ENCODE measurements at places on chromosomes 11 and 22.

DNA sequence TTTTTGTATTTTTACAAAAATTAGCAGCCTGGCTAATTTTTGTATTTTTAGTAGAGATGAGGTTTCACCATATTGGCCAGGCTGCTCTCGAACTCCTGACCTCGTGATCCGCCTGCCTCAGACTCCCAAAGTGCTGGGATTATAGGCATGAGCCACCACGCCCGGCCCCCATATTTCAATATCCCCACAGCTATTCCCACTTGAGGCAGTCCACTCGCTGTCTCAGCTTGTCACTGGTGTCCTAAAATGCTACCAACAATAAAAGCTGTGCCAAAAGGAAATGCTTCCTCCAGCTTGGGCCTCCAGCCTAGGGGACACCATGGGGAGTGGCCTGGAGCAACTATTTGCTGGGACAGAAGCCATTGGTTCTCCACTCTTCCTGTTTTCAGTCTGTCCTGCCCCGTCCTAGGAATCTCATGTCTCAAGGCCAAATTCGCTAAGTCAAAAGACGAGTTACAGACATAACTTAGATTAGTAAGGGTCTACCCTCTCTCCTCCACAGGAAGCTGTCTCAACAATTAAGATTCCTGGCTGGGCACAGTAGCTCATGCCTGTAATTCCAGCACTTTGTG, 7.3 kb upstream of the SPINDOC start:
- no peak overlapping the region for H3K4me3 ChIP-seq
- DNase-seq = peak; percentile 7
- H3K36me3 ChIP-seq = no peaks in the 10 kb centered on the region
- H3K27me3 ChIP-seq = no peaks in the 10 kb centered on the region

GRCh38 chr11:69113646-69114340, 41.9 kb upstream of the SMIM38 start:
- H3K36me3 ChIP-seq = no peaks in the 10 kb centered on the region
- no peaks in the 10 kb centered on the region for H3K27me3 ChIP-seq
- H3K4me3 ChIP-seq = no peak overlapping the region
- H3K27ac ChIP-seq = no peak overlapping the region

GRCh38 chr11:17135916-17136683, 58.6 kb upstream of the RPS13 start:
- DNase-seq = no peak
- H3K4me3 ChIP-seq = no peak overlapping the region
- no peaks in the 10 kb centered on the region for H3K4me1 ChIP-seq
- no peak overlapping the region for H3K27ac ChIP-seq
- H3K36me3 ChIP-seq = no peaks in the 10 kb centered on the region
- H3K27me3 ChIP-seq = no peaks in the 10 kb centered on the region

DNA sequence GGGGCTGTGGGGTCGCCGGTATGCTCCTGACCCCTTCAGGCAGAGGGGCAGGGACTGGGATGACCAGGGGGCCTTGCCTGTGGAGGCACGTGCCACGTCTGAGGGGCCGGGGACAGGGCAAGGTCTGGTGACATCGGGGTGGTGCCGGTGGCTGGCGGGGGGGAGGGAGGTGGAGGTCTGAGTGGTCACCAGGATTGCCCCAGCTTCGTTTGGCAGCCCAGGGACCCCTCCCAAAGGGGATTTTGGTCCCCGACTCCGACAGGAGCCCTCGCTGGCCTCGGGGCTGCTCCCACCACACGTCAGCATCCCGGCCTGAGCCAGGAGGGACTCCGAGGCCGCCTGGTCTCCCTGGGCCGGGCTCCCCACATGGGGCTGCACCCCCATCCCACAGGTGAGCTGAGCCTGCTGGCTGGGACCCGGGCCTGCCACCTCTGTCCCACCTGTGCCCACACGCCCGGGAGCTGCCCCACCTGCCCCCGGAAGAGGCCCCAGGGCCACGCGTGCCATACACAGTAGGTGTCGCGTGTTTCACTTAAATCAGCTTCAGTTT, 1.1 kb upstream of the MUC6 start:
- no peak overlapping the region for H3K27ac ChIP-seq
- no peaks in the 10 kb centered on the region for H3K4me1 ChIP-seq
- no peaks in the 10 kb centered on the region for H3K27me3 ChIP-seq
- no peak for DNase-seq
- no peaks in the 10 kb centered on the region for H3K36me3 ChIP-seq

DNA sequence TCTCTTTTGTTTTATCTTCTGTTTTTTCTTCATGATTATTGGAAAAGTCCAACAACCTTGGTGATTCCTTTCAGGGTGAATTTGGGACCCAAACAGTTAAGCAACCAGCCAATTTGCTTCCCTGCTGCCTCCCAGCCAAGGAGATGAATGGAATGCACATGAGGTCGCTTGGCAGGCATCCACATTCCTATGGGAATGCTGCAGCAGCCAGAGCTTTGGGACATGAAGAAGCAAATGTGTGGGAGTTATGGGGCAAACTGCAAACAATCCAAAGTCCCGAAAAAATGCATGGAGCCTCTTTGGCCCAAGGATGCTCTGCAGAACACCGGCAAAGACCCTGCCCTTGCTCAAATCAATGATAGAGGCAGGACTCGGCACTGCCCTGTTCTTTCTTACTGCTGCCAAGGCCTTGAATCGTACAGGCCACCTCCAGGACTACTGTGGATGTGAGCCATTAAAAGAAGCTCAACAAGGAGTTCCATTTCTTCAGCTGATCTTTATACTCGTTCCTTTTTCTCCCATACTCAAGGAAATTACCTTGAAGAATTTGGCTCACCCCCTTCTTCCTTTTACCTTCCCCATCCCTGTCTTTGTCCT, 117.3 kb upstream of the TEAD1 start:
- no peak overlapping the region for H3K4me3 ChIP-seq
- no peaks in the 10 kb centered on the region for H3K27me3 ChIP-seq
- peaks cover 7% of the 10 kb centered on the region for H3K4me1 ChIP-seq
- peak; percentile 97 for DNase-seq
- peak overlapping the region; percentile 26 for H3K27ac ChIP-seq

GRCh38 chr11:69299572-69299971, 5.6 kb downstream of the MYEOV start:
- H3K36me3 ChIP-seq = no peaks in the 10 kb centered on the region
- no peaks in the 10 kb centered on the region for H3K27me3 ChIP-seq
- no peak for DNase-seq
- H3K27ac ChIP-seq = peak overlapping the region; percentile 94
- H3K4me1 ChIP-seq = peaks cover 57% of the 10 kb centered on the region
- no peak overlapping the region for H3K4me3 ChIP-seq

DNA sequence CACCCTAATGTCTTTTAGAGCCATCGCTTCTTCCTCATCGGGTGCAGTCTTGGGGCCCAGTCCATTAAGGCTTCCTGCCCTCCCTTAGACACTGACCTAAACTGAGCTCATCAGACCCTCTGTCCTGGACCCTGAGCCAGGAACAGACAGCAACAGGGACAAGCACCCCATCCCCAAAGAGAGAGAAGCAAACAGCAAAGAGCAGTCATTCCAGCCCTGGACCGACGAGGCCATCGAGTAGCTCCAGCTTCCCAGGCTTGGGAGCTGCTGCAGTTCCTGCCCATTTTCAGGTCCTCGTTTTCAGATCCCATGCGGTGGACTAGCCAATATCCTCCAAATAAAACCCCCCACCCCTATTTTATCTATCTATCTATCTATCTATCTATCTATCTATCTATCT, 25.8 kb upstream of the CACNG2 start:
- no peaks in the 10 kb centered on the region for H3K36me3 ChIP-seq
- H3K4me3 ChIP-seq = no peak overlapping the region
- DNase-seq = no peak
- H3K27me3 ChIP-seq = no peaks in the 10 kb centered on the region
- no peaks in the 10 kb centered on the region for H3K4me1 ChIP-seq
- H3K27ac ChIP-seq = no peak overlapping the region

DNA sequence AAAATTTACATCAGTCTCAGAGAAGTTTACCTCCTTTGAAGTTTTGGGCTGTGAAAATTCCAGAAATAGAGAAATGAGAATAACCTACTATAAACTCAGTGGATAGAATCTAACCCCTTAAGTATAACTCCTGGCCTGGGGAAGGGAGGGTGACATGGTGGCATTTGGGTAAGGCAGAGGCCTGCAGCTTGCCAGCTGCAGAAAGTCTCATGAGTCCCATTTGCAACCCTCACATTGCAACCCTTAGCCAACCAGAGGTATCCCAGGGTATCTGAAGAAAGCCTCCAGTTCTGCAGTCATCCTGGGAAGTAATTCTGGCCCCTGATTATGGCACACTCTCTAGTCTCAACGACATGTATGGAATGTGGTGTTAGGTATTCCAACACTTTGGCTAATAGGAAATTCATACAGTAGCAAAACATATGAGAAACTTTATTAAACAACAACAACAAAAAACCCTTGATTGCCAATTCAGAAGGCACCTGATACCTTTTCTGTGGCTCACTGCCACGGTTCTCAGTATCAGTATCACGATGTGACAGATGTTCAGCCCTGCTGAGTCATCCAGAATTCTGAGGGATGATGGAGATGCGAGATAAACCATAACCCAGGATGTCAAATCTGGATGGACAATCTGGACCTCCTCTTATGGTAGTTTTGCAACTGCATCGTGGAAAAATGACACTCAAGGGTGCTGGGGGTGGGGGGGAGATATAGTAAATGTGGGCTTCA, 743.4 kb downstream of the NELL1 start:
- H3K4me3 ChIP-seq = no peak overlapping the region
- no peaks in the 10 kb centered on the region for H3K27me3 ChIP-seq
- H3K27ac ChIP-seq = no peak overlapping the region

GRCh38 chr11:76096552-76096951, 109.8 kb downstream of the WNT11 start:
- no peaks in the 10 kb centered on the region for H3K27me3 ChIP-seq
- H3K4me3 ChIP-seq = no peak overlapping the region
- DNase-seq = no peak
- no peaks in the 10 kb centered on the region for H3K36me3 ChIP-seq
- H3K27ac ChIP-seq = no peak overlapping the region

DNA sequence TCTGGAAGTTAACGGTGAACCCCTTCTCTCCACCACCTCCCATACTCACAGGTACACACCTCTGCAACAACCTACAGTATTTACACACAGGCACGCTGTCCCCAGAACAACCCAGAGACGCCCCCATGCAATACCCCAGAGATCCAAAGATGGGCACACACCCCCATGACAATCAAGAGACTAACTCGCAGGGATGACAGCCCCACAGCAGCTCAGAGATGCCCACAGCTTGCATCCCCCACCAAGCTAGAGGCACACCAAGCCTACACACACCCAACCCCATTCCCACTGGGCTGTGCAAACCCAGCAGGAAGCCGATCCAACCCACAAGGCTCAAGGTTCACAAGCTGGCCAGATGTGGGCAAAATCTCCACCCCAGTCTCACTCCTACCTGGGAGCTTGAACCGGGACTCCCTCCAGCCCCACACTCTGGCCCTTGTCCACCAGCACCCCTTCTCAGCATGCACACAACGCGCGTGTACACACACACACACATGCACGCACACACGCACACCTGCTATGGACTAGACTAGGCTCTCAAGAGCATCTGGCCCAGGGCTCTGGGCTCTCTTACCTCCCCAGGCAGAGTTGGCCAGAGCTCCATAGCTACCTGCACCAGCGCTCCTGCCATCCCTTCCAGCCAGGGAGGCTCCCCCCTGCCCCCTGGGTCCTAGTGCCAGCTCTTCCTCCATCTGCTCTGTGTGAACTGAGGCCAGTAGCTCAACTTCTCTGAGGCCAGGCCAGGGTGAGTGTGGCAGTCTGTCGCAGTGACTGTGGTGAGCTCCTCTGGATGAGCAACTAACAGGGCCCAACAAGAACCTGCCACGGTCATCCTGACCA, 11.5 kb downstream of the STARD10 start:
- DNase-seq = no peak
- no peak overlapping the region for H3K27ac ChIP-seq
- no peaks in the 10 kb centered on the region for H3K4me1 ChIP-seq
- no peaks in the 10 kb centered on the region for H3K36me3 ChIP-seq

- DNase-seq = peak; percentile 73
- H3K27ac ChIP-seq = peak overlapping the region; percentile 44
- peaks cover 6% of the 10 kb centered on the region for H3K36me3 ChIP-seq
- H3K4me3 ChIP-seq = no peak overlapping the region
- peaks cover 54% of the 10 kb centered on the region for H3K4me1 ChIP-seq
These were observed 3.6 kb downstream of the CLCF1 start for GRCh38 chr11:67369801-67370284.

DNA sequence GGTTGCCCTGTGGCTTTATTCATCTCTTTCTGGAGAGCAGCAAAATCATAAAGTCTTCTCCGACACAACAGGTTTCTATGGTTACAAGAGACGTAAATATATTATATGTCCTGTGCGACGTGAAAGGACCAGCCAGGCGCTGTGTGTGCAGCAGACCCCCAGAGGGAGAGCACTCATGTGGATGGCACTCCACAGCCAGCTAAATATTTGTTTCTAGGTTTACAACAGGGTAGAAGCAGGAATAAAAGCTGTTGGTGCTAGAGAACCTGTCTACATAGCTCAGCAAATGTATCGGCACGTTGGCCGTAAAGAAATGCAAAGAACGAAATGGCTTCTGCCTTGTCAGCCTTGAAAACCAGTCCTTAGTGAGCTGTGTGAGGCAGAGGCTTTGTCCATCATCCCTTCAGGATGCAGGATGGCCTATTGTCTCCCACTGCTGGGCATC, 133.8 kb upstream of the PITPNB start:
- H3K27ac ChIP-seq = no peak overlapping the region
- no peaks in the 10 kb centered on the region for H3K4me1 ChIP-seq
- no peak overlapping the region for H3K4me3 ChIP-seq
- DNase-seq = no peak

- no peak for DNase-seq
- no peaks in the 10 kb centered on the region for H3K36me3 ChIP-seq
- no peaks in the 10 kb centered on the region for H3K4me1 ChIP-seq
These were observed 49.3 kb upstream of the RDX start for GRCh38 chr11:110345743-110346142.

DNA sequence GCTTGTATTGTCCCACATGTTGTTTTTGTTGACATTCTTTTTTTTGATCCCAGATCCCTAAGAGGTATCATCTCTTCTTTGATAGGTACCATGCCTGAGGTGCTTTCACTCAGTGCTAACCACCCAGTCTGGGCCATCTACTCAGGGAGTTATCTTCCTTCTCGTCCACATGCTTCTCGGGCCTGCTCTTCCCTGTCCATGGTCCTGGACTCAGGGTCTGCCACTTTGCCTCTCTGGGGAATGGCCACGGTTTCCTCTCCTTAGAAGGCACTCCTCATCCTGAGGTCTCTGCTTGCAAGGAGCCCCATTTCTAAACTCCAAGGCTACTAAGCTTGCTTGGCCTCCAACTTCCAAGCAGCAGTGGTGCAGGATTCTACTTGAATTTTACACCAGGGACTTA, 227.0 kb upstream of the NCAM1 start:
- H3K4me3 ChIP-seq = no peak overlapping the region
- DNase-seq = peak; percentile 29
- H3K27ac ChIP-seq = no peak overlapping the region
- no peaks in the 10 kb centered on the region for H3K36me3 ChIP-seq

DNA sequence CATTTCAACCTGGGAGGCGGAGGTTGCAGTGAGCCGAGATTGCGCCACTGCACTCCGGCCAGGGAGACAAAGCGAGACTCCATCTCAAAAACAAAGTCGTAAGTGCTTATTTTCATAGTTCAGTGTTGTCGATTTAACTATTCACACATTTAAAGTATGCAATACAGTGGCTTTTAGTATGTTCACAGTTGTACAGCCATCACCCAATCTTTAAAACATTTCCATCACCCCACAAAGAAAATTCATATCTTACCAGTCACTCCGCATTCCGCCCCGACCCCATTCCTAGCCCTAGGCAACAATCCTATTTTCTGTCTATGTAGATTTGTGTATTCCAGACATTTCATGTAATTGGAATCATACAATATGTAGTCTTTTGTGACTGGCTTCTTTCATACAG, 11.9 kb downstream of the IPO7 start:
- H3K4me1 ChIP-seq = peaks cover 3% of the 10 kb centered on the region
- no peak overlapping the region for H3K27ac ChIP-seq
- no peaks in the 10 kb centered on the region for H3K36me3 ChIP-seq
- no peaks in the 10 kb centered on the region for H3K27me3 ChIP-seq

Data from fibroblast of lung (primary cell).